ENCODE measurements at places on chromosomes 2 and 18. TPM values are rescaled to one million over a fixed set of nuclear protein-coding genes. Genes with fewer than 3 reads are reported as not detected.

Gene CD8B2
- polyA plus RNA-seq: not detected

Gene GALNT14
- 0.84 TPM for polyA plus RNA-seq

Gene RPRM
- polyA plus RNA-seq: 0.75 TPM

Gene CRYGC
- not detected for polyA plus RNA-seq

Data from cardiac muscle cell (in vitro differentiated cells and primary cell).